Right ventricle myocardium inferior (tissue), 1 donor: ENCODE measurements at places on chromosomes 5 and 9. TPM values are rescaled to one million over a fixed set of nuclear protein-coding genes. Genes with fewer than 3 reads are reported as not detected.
A peak's percentile ranks its signal among the peaks of the same experiment; 100 is the strongest.

Gene OTULINL
- 6.0 TPM for total RNA-seq

Gene HRCT1
- total RNA-seq: 8.1 TPM

Gene SMU1
- total RNA-seq: 15.2 TPM

Gene TERT
- total RNA-seq: not detected

Gene PTPN3
- 46.7 TPM for total RNA-seq

Gene PSAT1
- total RNA-seq: 1.4 TPM

Gene ADAMTS6
- total RNA-seq: 0.73 TPM

Gene RGS7BP
- 6.5 TPM for total RNA-seq

Gene MEIKIN
- not detected for total RNA-seq

Gene MEF2C
- total RNA-seq: 46.7 TPM

Gene PHYKPL
- total RNA-seq: 34.5 TPM

GRCh38 chr9:84239343-84239742 lies 101.2 kb downstream of the SLC28A3 start:
- DNase-seq: no peak

DNA sequence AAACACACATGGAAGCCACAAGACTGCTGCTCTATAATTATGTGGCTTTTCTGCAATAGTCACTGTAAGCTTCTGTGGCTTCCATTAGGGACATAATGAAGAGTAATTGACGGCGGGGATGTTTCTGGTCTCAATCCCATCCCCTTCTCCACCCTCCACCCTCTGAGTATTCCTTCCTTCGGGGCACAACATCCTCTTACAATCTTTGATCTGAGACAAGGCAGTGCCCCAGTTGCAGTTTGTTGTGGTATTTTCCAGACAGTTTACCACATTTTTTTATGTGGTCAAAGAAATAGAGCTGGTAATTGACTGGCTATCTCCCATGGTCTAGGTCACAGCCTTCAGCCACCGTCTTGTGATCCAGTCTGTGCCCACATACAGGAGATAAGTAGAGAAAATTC lies 277.7 kb downstream of the NR2F1-AS1 start:
- DNase-seq: no peak

DNA sequence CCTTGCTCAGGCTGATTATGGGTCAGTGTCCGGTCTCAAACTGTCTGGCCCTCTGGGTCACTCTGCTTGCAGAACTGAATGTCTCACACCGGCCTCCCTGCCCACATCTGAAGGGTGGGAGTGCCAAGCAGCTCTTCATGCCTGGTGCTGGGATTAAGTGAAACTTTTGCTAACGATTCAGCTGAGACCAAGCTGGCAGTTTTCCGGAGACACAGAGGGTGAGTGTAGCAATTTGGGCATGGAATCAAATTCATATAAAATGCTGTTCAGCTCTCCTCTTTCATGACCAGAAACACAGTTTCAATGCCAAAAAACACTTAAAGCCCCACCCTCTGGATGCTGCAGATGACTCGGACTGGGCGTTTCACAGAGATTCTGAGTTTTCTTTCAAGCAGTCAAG lies 207.5 kb downstream of the NXNL2 start:
- no peak for DNase-seq

DNA sequence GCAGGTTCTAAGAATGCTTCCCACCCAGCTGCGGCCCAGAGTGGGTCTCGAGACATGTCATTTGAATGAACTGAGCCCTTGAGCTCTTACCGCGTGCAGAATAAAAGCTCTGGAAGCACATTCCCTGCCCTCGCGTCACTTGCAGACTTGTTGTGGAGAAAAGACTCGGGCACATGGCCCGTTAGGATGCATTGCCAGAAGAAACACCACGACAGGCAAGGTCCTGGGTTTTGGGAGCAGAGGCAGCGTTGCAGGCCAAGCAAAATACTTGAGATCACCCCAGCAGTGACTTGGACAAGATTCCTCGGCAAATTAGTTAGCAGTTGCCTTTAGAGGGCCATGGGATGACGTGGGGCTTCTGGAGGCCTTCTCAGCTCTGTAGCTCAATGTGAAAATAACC lies 170.8 kb upstream of the MSX2 start:
- no peak for DNase-seq

- DNase-seq: no peak
These were observed 44.2 kb downstream of the NR6A1 start for GRCh38 chr9:124726886-124727285.

- no peak for DNase-seq
These were observed 6.9 kb downstream of the SLC31A1 start for GRCh38 chr9:113228130-113228665.

DNA sequence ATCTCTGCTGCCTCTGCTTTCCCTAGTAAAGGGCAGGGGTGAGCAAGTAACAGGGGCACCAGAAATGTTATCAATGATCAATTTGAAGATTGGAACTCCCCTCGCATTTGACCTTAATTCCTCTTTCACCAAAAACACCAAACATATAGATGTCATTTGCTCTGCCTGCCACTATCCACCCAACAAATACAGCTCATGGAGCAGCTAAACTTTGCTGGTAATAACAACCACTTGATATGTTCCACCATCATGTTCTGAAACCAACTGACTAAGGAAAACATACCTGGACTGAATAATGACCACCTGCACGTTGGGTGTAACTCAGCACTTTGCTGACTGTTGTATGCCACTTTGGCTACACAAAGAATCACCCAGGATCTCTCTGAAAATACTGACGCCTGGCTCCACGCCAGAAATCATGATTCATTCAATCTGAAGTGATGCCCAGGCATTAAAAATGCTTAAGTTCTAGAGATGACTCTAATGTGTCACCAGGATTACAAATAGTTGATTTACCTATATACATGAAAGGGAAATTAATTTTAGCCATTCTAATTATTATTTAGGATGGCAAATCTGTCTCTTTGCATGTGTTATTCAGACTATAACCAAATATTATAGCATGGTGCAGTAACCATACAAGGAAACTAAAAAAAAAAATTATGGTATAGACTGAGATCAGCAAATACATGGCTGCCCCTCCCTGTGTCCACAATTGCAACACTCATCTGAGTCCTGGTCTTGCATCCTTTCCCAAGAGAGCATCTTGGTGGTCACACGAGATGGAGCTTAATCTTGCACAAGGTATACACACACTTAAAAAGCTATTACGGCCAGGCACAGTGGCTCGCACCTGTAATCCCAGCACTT lies 43.1 kb upstream of the TTC39B start:
- no peak for DNase-seq

DNA sequence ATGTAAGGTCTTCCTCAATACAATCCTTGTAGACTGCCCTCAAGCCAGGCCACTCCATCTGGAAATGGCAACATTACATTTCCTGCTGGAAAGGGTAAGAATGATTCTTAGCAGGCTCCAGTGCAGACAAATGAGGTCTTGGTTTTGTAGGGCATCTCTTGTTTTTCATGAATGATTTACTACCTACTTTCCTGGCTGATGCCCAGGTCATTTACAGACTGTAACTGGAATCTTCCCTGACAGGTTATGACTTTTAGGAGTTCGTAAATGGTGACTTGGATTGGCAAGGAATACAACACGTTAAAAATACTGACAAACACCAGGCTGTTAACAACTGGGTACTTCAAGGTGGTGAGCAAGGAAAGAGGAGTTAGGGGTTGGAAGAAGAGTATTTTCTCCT lies 510.5 kb upstream of the TNC start:
- no peak for DNase-seq

GRCh38 chr9:2718001-2718697 lies 839 bp downstream of the KCNV2 start:
- DNase-seq: peak; percentile 56

DNA sequence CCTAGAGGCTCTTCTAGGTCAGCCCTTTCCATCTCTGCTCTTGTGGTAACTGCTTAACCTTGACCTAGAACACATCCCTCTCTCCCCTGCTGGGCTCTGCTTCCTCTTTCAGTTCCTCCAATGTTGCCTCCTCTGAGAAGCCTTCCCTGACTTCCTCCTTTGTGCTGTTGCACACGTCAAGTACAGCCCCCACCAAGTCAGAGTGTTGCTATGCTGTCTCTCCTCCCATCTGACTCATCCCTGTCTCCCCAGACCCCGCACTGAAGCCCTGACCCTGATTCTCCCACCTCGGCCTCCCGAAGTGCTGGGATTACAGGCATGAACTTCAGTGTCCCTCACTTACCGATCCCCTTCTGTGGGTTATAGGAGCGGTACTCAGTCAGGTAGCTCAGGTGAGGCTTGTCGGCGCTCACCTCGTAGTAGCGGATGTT lies 10.4 kb upstream of the TRIM14 start:
- no peak for DNase-seq

DNA sequence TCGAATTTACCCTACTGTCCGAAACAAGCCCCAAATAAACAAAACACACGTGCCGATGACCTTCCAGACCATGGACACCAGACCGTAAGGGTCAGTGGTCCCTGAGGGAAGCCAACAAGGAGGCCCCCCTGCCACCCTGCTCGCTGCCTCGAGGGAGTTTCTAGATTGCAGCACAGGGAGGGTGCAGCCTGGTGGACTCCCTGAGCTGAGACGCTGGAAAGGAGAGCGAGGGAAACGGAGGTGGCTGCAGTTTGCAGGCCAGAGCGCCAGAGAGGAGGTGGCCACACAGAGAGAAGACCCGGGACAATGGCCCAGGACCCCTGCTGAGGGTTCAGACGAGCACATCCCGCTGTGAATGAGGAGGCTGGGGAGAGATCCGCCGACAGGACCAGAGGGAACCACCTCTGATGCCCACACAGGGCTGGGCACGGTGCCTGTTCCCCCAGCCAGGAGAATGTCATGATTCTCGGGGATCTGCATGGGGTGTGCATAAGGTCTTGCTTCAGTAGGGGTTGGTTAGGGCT lies 48.9 kb downstream of the SLC6A3 start:
- peak; percentile 55 for DNase-seq

- DNase-seq: no peak
These were observed 52.3 kb upstream of the MOCS2 start for GRCh38 chr5:53161876-53162275.

- DNase-seq: no peak
These were observed 49.7 kb downstream of the PLPP1 start for GRCh38 chr5:55485073-55485472.

DNA sequence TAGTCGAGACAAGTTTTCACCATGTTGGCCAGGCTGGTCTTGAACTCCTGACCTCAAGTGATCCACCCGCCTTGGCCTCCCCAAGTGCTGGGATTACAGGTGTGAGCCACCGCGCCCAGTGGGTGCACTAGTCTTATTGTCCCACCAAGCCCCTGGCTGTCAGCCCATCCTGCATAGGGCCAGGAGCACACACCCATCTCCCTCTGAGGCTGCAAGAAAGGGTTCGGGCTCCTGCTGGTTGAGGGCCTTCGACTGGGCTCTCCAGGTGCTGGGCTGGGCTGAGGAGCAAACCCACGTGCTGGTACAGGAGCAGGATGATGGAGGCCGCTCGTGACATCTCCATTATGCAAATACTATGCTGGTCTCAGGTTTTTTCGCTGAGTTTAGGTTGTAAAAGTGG lies 25.1 kb upstream of the RNF130 start:
- DNase-seq: no peak

DNA sequence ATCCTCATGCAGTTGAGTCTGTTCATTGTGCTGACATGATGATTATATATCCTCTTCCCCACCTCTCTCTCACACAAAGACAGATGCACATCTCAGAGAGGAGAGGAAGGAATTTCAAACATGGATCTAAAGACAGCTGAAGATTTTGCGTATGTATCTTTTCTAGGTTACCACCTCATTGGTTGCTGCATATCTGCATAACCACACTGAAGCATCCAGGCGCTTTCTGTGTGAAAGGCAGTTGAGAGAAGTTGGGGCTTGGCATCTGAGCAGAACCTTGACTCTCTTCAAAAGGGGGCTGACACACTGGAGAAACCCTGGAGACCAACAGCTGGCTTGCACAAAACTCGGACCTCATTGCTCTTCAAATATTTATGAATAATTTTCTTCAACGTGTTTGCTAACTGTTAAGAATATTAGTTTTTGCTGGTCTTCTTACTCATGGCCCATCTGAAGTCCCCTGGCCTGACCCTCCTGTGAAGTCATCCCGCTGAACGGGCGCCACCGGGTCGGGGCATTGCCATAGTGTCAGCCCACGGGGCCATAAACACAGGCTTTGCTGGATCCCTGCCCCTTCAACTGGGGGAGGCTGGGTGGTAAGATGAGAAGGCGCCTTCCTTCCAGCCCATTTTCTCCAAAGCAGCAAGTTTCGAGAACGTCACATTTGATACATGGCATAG lies 593.2 kb upstream of the CLINT1 start:
- DNase-seq: no peak

GRCh38 chr9:77947651-77948050 lies 84.0 kb downstream of the GNAQ start:
- DNase-seq: no peak

GRCh38 chr9:92718086-92719001 lies 46.3 kb downstream of the BICD2 start:
- no peak for DNase-seq

DNA sequence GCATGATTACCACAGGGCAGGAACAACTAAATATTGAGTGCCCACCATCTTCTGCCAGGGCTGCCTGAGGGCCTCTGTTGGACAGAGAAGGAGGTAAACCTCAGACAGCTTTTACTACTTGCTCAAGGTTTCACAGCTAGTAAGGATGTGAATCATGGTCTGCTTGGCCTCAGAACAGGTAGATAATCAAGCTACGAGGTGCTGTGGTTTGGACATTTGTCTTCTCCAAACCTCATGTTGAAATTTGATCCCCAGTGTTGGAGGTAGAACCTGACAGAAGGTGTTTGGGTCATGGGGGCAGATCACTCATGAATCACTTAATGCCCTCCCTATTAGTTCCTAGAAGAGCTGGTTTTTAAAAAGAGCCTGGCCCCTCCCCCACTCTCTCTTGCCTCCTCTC lies 541.2 kb upstream of the TRPC7 start:
- no peak for DNase-seq

- no peak for DNase-seq
These were observed 55.0 kb downstream of the ARHGEF37 start for GRCh38 chr5:149636191-149636860.

DNA sequence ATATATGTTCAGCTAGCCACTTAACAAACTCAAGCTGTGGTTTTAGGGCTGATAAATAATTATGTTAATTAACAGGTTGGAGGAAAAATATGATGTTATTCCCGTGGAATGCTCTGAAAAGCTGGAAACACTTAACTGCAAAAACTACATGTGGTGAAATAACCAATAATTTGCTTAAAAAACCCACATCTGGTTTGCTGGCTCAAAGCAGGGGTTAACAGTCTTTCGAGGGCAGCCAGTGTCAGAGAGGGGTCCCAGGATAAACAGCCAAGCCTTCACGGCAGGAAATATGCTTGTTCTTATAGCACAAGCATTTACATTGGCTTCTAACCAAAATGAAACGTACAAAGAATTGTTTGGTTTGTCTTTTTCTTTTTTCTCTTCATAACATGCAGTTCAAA lies 254.0 kb upstream of the GAS1 start:
- DNase-seq: no peak

- no peak for DNase-seq
These were observed 556 bp downstream of the MTREX start for GRCh38 chr5:55308254-55308836.
